Placental pericyte (primary cell): ENCODE measurements at places on chromosomes 1 and 21. TPM values are rescaled to one million over a fixed set of nuclear protein-coding genes. Genes with fewer than 3 reads are reported as not detected.

Gene CDA
- 0.66 and 2.0 TPM in 2 replicates for total RNA-seq

Gene MYOC
- total RNA-seq, result not detected in 2 replicates

Gene COL11A1
- total RNA-seq, result 17.5 and 60.8 TPM in 2 replicates

Gene THEM5
- total RNA-seq, result not detected in 2 replicates

Gene LEMD1
- total RNA-seq, result not detected in 2 replicates

Gene LEPR
- total RNA-seq, result 5.5 and 54.3 TPM in 2 replicates

Gene CLSTN1
- 84.2 and 190 TPM in 2 replicates for total RNA-seq

Gene MAB21L3
- 0.14 and 0.66 TPM in 2 replicates for total RNA-seq

Gene KANK4
- not detected in 2 replicates for total RNA-seq

Gene MSH4
- total RNA-seq, result under 0.01 TPM in 1 of 2 replicates, not detected in the other

Gene S1PR1
- total RNA-seq, result 1.3 and 16.0 TPM in 2 replicates

Gene CYP4B1
- not detected in 2 replicates for total RNA-seq

Gene SPRR1A
- not detected in 2 replicates for total RNA-seq

Gene S100B
- 0.29 TPM in 1 of 2 replicates, not detected in the other for total RNA-seq

Gene FAM110D
- total RNA-seq, result not detected in 2 replicates

Gene SEC16B
- total RNA-seq, result 0.22 and 2.0 TPM in 2 replicates

Gene FOXD2
- total RNA-seq, result 0.14 TPM in 1 of 2 replicates, not detected in the other

Gene ITPKB
- 1.8 and 6.6 TPM in 2 replicates for total RNA-seq

Gene GATAD2B
- total RNA-seq, result 7.3 and 11.4 TPM in 2 replicates

Gene VWA5B1
- total RNA-seq, result not detected in 2 replicates

Gene GNB1
- 137 and 170 TPM in 2 replicates for total RNA-seq

Gene SPRR2G
- not detected in 2 replicates for total RNA-seq

Gene CYP2J2
- total RNA-seq, result 0.29 TPM in 1 of 2 replicates, not detected in the other

Gene PLPPR4
- total RNA-seq, result under 0.01 and 4.6 TPM in 2 replicates

Gene COL8A2
- 5.0 and 6.7 TPM in 2 replicates for total RNA-seq

Gene DRAM2
- 54.0 and 60.8 TPM in 2 replicates for total RNA-seq

Gene TMEM51
- 21.2 and 29.6 TPM in 2 replicates for total RNA-seq

Gene ROR1
- 13.6 and 17.9 TPM in 2 replicates for total RNA-seq

Gene ITLN1
- total RNA-seq, result not detected in 2 replicates

Gene EPHA10
- not detected in 2 replicates for total RNA-seq

Gene HECTD3
- 33.9 and 41.4 TPM in 2 replicates for total RNA-seq

Gene DCDC2B
- not detected in 2 replicates for total RNA-seq

Gene FCMR
- 4.3 and 7.7 TPM in 2 replicates for total RNA-seq

Gene JAM2
- 0.72 TPM in 1 of 2 replicates, not detected in the other for total RNA-seq

Gene LCE3E
- not detected in 2 replicates for total RNA-seq

Gene ACOT11
- total RNA-seq, result 1.5 and 2.1 TPM in 2 replicates

Gene SLC5A3
- total RNA-seq, result 25.4 and 58.6 TPM in 2 replicates

Gene CLCA4
- total RNA-seq, result not detected in 2 replicates

Gene LCE1C
- not detected in 2 replicates for total RNA-seq

Gene TNFRSF9
- under 0.01 and 3.1 TPM in 2 replicates for total RNA-seq

Gene TNFRSF1B
- total RNA-seq, result 14.2 and 53.8 TPM in 2 replicates

Gene PRUNE1
- 7.7 and 8.9 TPM in 2 replicates for total RNA-seq
